ENCODE measurements at places on chromosomes 16 and 17.

DNA sequence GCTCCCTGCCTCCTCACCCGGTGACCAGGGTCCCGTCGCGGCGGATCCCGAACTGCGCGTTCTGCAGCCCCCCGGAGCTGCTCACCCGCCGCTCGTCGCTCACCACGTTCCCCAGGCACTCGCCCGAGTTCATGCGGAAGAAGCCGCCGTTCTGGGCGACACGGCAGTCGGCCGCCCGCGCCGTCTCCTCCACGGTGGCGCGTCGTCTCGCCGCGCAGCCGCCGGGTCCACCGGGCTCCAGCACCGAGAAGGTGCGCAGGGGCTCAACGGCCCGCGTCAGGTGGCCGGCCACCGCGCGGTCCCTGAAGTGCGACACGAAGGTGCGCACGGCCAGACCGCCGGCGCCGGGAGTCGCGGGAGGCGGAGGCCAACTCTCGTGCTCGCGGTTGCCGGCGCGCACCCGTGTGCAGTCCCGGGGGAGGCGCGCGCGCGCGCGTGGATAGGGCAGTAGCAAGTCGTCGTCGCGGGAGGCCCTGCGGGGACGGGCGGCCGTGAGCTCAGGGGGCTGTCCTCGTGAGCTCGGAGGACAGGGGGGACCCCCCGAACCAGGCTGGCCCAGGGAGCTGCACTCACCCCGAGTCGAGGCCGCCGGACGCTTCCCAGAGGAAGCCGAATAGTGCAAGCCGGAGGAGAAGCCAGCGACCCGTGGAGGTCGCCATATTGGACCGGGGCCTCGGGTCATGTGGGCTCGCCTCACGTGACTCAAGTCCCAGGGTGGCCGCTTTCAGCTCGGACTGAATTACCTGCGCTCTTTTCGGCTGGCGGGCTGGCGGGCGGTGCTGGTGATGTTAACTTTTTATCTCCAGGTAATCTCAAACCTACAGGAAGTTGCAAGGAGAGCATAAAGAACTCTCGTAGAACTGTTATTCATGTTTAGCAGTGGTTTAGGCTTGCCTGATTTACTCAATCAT is at the start of gene NAGPA:
Gene NAGPA, minus strand, starts transcription at position 680 of the 911 bp plus-strand sequence. Its CDS starts 21 bp downstream, at position 659.
- DNase-seq, result peak; percentile 95

GRCh38 chr16:29139261-29139802 is 154.5 kb downstream of the LAT start:
- peak; percentile 69 for DNase-seq

GRCh38 chr16:27289669-27290068 is 21.1 kb upstream of the NSMCE1 start:
- no peak for DNase-seq

DNA sequence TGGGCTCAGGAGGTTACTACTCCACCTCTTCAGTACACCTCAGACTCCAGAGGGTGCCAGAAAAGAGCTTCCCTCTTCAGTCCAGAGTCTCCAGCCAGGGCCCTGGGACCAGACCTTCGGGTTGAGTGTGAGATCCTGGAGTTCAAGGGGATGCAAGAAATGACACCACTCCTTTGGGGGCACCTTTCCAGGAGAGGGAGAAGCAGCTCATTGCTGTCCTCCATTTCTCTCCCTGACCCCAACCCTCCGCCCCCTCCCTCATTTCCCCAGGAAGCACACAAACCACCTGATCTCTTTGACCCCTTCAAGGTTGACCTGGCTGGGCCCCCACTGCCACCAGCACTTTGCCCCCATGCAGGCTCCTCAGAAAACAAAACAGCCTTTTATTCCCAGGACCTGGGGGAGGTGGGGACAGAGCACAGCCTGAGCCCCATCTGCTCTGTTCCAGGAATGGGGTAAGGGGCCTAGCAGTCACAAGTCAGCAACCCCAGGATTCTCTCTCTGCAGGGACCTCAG is 21.4 kb downstream of the CDH5 start:
- DNase-seq, result no peak

DNA sequence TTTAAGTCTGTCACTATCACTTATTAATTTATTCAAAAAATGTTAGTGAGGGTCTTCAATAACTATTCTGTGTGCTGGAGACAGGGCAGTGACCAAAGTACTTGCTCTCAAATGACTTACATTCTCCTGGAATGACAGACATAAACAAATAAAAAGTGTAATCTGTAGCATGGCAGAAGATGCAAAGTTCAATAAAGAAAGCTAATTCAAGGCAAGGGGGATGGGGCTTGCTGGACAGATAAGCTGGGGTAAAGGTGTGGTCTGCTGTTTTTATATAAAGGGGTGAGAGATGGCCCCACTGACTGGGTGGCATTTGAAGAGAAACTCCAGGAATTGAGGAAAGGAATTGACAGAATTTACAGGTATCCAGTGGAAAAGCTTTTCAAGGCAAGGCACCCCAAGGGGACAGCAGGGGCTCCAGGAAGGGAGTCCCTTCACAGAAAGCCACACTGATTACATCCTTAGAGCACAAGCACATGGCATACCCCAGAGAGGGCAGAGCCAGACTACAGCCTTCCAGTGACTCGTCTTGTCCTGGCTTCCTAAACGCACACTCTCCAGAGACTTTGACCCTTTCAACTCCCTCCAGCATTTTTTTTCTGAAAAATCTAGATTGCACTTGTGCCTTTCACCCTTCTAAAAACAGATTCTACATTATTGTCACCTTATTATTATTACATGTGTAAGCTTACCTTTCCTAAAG is 123.7 kb upstream of the HS3ST3A1 start:
- no peak for DNase-seq

DNA sequence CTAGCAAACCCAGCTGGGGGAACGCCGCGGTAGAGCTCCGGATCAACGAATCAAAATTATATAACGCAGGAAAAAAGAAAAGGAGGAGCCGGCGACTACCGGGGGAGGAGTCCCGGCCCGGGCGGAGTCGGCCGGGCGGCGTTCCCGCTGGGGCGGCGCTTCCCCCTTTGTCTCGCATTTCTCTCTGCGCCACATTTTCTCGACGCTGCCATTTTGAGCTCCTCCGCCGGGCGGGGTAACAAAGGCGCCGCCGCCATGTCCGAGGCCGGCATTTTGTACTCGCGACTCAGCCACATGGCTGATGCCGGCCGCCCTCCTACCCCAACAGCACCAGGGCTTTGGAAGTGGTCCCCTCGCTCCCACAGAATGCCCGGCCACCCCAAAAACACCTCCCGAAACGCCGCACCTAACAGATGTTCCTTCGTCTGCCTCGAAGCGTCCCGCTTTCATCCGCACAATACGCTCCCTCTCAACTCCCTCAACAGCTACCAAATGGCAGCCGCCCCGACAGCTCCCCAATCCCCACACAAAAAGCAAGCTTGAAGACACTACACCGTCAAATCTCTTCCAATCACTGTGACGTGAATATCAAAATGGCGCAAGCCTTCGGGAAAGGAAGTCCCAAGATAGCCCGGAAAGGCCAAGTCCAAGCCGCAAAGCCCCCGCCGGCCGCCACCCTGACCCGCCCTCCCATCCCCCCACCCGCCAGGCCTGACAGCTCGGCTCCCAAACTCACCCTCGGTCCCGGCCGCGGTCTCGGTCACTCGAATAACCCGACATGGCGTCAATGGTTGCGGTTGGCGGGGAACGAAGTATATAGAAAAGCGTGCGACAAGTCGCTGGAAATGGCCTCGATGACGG is 519 bp downstream of the DDX5 start:
- peak; percentile 96 for DNase-seq

GRCh38 chr17:46842835-46843234 is 8.5 kb upstream of the WNT9B start:
- no peak for DNase-seq

DNA sequence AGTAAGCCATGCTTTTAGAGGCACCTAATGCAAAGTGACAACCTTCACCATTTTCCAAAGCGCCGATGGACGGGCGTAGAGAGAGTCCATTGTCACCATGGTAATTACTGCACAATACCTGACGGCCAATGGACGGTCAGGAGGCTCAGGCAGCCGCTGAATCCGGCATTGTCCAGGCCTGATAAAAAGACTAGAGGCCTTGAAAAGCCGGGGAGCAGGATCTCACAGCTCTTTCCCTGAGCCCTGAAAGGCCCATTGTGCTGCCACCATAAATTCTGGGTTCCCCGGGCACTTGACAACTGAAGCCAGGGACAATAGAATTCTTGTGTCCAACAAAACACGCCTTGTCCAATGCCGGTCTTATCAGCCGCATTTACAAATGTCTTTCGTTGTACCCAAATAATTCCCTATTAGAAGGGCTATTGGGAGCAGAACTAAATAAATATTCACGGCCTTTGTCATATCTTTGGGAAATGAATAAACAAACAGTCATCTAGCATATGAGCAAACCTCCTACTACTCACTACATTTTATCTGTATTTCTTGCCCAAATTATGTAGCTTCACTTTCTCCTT is 62.4 kb downstream of the CDH11 start:
- peak; percentile 87 for DNase-seq

DNA sequence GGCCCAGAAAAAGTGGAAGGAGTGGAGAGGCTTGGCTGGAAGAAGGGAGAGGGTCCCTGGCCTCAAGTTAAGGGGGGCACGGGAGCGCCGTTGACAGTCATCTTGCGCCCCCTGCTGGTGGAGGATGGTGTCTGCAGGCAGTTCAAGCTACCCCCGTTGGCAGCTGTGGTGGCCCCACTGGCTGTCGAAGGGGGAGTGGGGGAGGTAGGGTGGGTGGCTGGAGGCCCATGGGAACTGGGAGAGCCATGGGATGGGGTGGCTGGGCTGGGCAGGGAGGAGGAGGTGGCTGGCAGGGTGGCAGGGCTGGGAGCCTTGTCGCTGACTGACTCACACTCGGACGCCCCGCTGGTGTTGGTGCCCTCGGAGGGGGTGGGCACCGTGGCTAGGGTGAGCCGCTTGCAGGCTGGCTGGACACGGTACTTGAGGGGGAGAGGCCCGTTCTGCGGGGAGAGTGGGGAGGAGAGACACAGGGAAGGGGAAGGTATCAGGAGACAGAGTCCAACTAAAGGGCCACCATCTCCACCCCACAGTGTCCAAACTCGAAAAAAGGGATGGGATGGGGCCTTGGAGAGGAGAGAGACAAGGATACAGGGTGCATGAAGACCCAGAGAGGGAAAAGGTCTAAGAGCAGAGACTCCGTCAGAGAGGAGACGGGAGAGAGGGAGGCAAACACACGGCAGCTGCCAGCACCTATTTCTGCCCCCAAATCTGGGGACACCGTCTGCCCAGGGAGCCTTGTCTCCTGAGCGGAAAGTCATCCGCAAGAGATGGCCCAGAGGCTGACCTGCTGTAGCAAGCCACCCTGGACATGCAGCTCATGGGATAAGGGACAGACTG is 5.2 kb downstream of the CISD3 start:
- DNase-seq, result peak; percentile 75

DNA sequence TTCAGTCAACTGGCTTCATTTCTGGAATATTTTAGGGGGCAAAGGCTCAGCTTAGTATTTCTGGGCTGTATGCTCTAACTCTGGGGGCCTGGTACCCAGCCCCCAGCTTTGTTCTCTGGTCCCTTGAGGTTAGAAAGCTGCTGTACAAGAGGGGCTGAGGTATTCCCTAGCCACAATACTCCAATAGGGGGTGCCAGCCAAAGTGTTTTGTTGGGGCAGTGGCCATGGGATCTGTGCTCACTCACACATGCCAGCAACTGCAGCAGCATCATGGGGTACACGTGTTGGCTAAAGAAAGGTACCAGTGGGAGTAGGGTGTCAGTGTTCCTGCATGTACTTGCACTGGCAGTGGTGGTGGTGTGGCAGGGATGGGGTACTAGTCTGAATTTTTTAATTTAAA is 257.3 kb downstream of the CA10 start:
- DNase-seq, result no peak

GRCh38 chr16:67283039-67283825 is 3.9 kb downstream of the PLEKHG4 start:
- no peak for DNase-seq

- peak; percentile 82 for DNase-seq
Measured at GRCh38 chr17:4584101-4584916, at the start of gene SMTNL2. SMTNL2 (plus strand) TSS chr17:4584529; CDS start chr17:4584606, 77 bp downstream.

- DNase-seq, result no peak
Measured at GRCh38 chr17:80921159-80921558, 70.5 kb upstream of the CHMP6 start.

DNA sequence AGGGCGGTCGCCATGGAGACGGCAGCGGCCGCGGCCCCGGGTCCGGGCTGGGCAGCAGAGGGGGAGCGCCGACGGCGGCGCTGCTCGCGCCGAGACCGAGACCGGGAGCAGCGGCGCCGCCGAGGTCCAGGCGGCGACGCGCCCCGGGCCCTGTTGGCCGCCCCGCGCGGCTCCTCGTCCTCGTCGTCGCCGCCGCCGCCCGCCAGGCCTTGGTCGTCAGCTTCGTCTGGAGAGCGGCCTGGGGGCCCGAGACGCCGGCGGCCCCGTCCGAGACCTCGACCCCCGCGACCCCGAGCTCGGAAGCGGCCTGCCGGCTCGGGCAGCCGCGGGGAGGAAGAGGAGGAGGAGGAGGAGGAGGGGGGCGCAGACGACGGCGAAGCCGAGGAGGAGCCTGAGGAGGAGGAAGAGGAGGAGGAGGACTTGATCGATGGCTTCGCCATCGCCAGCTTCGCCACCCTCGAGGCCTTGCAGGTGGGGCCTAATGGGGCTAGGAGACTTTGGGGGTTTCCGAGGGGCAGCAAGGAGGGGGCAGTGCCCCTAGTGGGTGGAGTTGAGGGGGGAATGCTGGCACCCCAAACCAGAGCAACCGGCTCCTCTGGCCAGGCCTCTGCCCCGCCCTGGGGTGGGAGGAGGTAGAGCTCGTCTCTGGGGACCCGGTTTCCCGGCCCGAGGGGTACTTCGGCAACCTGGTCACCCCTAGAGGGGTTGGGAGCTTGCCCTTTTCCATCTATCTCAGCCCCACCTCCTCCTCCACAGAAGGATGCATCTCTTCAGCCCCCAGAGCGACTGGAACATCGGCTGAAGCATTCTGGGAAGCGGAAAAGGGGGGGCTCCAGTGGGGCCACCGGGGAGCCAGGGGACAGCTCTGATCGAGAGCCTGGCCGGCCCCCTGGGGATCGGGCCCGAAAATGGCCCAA is 1.5 kb downstream of the FBRS start:
- DNase-seq, result peak; percentile 34

- no peak for DNase-seq
Measured at GRCh38 chr16:75065521-75066149, 50.9 kb downstream of the LDHD start.

GRCh38 chr16:82955741-82956348 is 329.1 kb downstream of the CDH13 start:
- no peak for DNase-seq

DNA sequence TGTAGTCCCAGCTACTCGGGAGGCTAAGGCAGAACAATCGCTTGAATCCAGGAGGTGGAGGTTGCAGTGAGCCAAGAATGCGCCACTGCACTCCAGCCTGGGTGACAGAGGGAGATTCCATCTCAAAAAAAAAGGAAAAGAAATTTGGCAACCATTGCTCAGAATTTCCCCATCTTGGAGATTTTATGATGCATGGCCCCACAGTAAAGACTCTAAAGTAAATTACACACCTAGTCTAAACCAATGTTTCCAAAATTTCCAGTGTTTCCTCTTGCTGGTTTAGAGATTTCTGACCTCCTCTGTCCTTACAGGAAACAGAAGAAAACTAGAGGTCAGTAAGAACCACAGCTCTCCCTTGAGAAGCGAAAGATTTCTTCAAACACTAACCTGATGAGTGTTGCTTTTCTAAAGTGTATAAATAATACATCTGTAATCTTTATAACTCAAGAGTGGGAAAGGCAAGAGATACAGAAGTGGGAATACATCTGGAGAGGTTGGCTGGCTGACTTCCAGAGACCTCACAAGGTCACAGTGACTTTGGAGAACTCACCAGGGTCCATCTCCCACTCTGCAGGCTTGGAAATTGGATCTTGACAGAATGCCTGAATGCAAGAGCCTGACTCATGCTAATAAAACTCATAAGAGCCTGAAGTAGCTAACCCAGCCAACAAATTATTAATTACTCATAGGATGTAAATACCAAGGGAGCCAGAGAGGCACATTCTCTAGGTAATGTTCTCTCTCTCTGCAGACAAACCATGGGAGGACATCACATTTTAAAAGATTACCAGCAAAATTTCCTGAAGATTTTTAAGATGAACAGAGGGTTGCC is 8.8 kb downstream of the ADAT1 start:
- DNase-seq, result no peak
